GM23248 (cell line): ENCODE measurements at places on chromosomes 5 and 9.
A peak's percentile ranks its signal among the peaks of the same experiment; 100 is the strongest.

- no peaks in the 10 kb centered on the region for H3K36me3 ChIP-seq
- no peak overlapping the region for H3K27ac ChIP-seq
- H3K4me1 ChIP-seq, result no peaks in the 10 kb centered on the region
- DNase-seq, result peak; percentile 51
These were observed 2.1 kb downstream of the CFAP77 start for GRCh38 chr9:132412089-132412488.

DNA sequence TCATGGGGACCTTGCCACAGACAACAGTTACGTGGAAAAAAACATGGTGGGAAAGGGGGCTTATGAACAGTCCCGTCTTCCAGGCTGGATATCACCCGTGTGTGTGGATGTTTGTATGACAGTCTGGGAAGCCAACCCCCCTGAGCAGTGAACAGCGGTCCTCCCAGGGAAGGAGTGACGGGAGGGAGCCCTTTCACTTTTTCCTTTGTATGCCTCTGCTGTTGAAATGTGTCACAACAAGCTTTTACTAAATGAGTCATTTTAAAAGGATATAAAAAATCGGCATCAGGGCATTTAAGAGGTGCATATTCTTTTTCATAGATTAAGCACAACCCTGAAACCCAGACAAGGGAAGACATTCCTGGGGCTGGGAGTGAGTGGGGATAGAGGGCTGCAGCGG is 5.1 kb downstream of the MYMK start:
- H3K4me3 ChIP-seq, result no peak overlapping the region
- peak; percentile 52 for DNase-seq
- no peak overlapping the region for H3K27ac ChIP-seq
- no peaks in the 10 kb centered on the region for H3K36me3 ChIP-seq

DNA sequence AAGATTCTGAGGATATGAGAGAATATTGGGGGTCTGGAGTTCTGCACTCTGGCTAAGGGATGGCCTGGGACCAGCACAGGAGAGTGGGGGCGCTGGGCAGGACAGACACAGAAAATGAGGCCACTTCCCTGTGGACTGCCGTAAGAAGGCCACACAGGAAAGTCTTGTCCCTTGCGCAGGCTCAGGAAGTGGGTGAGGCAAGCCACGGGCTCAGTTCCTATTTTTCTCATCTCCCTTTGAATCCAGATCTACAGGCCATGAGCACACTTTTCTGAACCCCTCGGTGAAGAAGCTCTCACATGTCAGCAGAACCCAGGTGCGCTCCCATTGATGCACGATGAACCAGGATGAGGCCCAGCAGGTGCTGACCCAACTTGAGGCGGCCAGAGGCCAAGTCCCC is 207.4 kb downstream of the AGTPBP1 start:
- no peak for DNase-seq
- H3K27ac ChIP-seq, result no peak overlapping the region
- H3K27me3 ChIP-seq, result peaks cover 3% of the 10 kb centered on the region
- no peaks in the 10 kb centered on the region for H3K36me3 ChIP-seq
- no peak overlapping the region for H3K4me3 ChIP-seq

GRCh38 chr5:177605667-177606066 is 5.7 kb downstream of the B4GALT7 start:
- no peak for DNase-seq
- no peaks in the 10 kb centered on the region for H3K36me3 ChIP-seq
- no peaks in the 10 kb centered on the region for H3K27me3 ChIP-seq

DNA sequence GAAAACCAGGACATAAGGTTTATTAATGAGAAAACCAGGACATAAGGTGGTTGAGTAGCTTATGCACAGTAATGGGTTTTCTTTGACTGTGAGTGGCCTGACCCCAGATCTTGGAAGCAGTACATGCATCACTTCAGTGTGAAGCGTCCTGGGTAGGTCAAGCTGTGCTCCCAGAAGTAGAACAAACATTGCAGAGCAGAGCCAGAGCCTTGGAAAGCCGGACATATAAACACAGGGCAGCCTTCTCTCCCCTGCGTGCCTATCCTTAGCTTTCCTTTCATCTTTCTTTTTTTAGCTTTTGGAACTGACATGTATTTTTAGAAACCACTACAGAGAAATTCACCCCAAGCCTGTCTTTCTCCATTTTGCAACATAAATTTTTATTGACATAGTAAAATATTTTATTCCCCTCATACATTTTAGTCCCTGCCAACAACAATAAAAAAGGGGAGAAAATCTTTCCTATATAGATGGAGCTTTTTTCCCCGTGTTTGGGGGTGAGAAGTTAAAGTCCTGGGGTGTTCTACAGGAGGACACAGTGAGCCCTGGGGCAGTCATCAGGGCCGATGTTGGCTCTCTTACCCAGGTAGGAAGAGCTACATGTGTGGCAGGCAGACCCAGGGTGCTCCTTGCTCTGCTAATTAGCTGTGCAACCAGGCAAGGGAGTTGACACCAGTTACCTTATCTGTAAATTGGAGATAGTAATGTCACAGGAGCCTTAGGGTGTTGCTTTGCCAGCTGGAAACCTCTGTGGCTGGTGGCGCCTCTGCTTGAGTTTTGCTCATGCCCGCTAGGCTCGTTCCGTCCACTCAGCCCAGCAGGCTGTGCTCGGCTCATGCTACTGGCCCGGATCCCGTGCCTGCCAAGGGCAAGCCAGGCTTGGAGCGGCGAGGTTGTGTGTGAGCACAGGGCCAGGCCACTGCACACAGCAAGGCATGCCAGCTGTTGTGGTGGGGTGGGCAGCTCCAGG is 389.6 kb downstream of the KDM4C start:
- H3K27me3 ChIP-seq, result no peaks in the 10 kb centered on the region
- no peak for DNase-seq
- H3K27ac ChIP-seq, result no peak overlapping the region
- H3K4me3 ChIP-seq, result no peak overlapping the region
- H3K4me1 ChIP-seq, result no peaks in the 10 kb centered on the region
- H3K36me3 ChIP-seq, result no peaks in the 10 kb centered on the region

DNA sequence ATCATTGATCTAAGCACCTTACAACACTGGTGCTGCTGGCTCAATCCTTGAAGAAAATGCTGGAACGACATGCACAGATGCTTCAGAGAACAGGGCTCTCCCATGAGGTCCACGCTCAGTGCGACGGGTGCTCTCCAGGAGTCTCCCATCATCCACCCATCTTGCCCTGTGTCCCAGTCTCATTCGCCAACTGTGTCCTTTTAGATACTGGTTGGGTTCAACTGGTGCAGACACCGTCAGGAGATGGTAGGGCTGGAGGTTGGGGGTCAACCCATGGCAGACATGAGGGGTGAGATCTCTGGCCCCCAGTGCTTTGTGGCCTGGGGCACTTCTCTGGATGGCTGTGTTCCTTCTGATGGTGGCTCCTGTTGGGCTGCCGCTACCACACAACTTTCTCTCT is 1.6 kb upstream of the OBP2B start:
- H3K27ac ChIP-seq, result no peak overlapping the region
- H3K4me1 ChIP-seq, result no peaks in the 10 kb centered on the region
- no peaks in the 10 kb centered on the region for H3K36me3 ChIP-seq
- DNase-seq, result no peak

DNA sequence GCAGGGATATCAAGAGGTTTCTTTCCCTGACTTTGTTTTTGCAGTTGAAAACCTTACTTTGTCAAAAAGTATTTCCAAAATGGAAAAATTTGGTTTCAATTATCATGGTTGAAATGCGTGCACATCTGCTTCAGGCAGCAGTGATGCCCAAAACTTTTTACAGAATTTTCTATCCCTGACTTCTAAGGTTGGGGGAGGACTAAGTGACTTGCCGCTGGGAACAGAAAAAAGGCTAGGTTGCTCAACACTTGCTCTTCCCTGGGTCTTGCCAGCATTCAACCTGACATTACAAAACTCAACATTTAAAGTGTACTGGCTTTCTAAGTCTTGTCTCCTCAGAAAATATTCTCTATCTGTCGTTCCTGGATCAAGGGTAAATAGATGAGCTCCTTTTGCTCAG is 4.7 kb downstream of the KLHL3 start:
- DNase-seq, result peak; percentile 69
- peaks cover 28% of the 10 kb centered on the region for H3K4me1 ChIP-seq
- no peak overlapping the region; the same call in 1 of the 2 replicates for H3K4me3 ChIP-seq
- no peaks in the 10 kb centered on the region for H3K27me3 ChIP-seq

DNA sequence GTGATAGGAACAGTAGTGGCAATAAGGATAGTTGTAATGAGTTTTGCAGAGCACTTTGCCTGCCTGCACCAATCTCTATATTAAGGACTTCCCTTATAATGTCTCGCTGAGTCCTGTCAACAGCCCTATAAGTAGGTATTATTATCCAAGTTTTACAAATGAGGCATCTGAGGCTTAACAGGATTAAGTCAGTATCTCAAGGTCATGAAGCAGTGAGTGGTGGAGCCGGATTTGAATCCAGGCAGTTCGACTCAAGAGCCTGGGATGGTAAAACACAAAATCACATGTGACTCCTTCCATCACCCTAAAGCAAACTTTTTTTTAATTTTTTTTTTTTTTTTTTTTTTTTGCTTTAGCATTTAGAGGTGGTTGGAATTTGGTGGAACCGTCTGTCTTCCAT is 59.0 kb upstream of the RARS1 start:
- H3K36me3 ChIP-seq, result no peaks in the 10 kb centered on the region
- no peaks in the 10 kb centered on the region for H3K27me3 ChIP-seq
- H3K4me1 ChIP-seq, result peaks cover 7% of the 10 kb centered on the region; the same call in 1 of the 2 replicates
- no peak overlapping the region for H3K27ac ChIP-seq
- no peak for DNase-seq
- H3K4me3 ChIP-seq, result no peak overlapping the region

DNA sequence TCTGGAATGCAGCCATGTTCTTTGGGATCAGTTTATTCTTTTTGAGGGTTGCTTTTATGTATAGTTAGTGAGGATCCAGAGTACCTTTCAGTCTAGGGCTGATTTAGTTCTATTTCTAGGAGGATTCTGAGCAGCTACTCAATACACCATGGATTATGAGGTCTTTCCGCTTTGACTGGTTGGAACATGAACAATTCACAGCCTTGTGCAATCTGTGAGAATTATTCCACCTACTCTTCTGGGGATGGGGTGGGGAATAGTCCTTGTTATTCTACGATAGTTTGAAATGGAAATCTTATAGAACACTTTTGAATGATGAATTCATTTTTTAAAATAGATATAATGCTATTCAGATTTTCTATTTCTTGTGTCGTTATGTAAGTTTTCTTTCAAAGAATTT is 212.3 kb upstream of the ARRDC3 start:
- no peak overlapping the region for H3K4me3 ChIP-seq
- no peak overlapping the region for H3K27ac ChIP-seq
- DNase-seq, result no peak

GRCh38 chr5:14547666-14548065 is 33.9 kb upstream of the OTULINL start:
- H3K4me3 ChIP-seq, result no peak overlapping the region
- no peak for DNase-seq
- no peaks in the 10 kb centered on the region for H3K4me1 ChIP-seq
- H3K36me3 ChIP-seq, result no peaks in the 10 kb centered on the region
